ENCODE measurements at places on chromosomes 7 and 10.
A peak's percentile ranks its signal among the peaks of the same experiment; 100 is the strongest.

GRCh38 chr7:23811540-23811939, 101.5 kb downstream of the STK31 start:
- no peak for DNase-seq

- DNase-seq = no peak
These were observed 157.5 kb upstream of the PLXDC2 start for GRCh38 chr10:19658622-19659233.

DNA sequence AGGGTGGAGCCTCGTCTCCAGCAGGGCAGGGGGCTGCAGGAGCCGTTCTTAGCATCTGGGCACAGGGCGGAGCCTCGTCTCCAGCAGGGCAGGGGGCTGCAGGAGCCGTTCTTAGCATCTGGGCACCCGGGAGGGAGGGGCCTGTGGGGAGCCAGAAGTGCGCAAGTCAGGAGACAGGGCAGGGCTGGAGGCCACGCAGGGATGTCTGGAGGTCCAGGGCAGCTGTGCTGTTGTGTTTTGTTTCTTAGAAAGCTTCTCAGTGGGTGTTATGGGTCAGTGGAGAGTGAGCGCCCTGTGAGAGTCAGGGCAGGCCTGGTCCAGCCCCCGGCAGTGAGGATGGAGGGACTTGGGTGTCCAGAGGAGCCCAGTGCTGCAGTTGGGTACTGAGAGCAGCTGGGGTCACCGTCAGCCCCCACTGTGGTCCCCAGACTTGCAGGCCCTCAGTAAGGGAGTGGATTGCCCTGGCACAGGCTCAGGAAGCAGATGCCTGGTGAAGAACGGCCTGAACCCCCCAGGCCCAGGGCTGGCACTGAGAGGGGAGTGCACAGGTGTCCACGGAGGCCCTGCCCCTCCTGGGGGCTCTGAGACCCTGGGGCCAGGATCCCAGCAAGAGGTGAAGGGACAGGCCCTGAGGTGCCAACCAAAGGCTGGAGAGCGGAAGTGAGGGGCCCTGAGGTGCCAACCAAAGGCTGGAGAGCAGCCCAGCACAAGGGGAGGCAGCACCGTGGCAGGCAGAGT, 29.8 kb downstream of the FAM20C start:
- DNase-seq = no peak

- peak; percentile 2 for DNase-seq
These were observed 54.4 kb downstream of the ARMH3 start for GRCh38 chr10:102001435-102002068.

Data from Daoy (cell line).